HEK293T (cell line): ENCODE measurements at places on chromosomes 2 and 18.
A peak's percentile ranks its signal among the peaks of the same experiment; 100 is the strongest.

- no peak for DNase-seq
Measured at GRCh38 chr2:201968050-201968449, 65.6 kb upstream of the FZD7 start.

DNA sequence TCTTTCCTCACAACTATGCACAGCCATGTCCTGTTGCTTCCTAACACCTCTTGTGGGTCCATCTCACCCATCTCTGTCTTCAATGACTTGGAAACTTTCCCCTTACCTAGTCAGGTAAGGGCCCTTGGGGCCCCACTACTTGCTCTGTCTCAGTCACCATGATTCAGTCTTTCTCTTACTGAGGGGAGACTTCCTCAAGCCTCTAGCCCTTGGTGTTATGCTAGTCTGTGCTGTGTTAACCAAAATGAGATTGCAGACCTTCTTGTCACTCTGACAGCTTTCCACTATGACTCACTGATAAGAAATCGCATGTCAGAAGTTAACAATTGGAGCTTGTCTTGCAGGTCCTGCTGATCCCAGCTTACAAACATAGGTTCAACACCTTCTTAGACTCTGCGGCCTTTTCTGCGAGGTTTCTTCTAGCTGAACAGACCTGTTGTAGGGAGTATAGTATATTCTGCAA lies 65.3 kb downstream of the WDR75 start:
- no peak for DNase-seq

GRCh38 chr2:70746094-70746974 lies 21.7 kb downstream of the ADD2 start:
- no peak for DNase-seq

DNA sequence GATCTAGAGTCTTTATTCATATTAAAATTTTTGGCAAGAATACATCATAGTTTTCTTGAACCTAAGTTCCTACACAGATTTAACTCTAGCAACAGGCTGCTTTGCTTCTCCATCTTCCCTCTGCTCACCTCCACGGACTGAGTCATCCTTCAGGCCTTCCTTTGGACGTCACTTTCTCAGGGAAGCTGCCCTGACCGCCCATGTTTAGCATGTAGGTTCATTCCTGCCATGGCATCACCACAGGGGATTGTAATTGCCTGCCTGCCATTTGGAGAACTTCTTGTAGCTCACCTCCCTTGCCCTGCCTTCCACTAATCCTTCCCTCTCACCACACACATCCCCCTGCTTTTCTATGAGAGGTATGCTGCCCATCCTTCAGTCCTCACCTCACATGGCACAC lies 43.9 kb upstream of the B3GNT2 start:
- DNase-seq = no peak

DNA sequence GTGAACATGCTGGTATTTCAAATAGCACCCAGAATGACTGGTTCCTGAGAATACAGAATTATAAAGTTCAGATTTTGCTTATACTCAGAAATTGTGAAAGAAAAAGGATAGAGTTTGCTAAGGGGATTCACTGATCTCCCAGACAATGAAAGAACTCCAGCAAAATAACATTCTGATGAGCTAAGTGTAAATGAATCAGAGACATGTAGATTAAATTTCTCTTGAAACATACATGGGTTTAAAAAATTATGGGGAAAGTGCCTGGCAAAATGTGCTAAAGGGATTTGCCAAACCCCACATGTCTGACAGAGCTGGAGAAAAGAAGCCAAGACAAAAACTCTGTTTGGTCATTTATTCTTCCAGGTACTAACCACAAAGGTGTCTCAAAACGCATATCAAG lies 116.3 kb downstream of the FTCDNL1 start:
- DNase-seq = no peak

GRCh38 chr2:8370258-8370802 lies 311.5 kb upstream of the ID2 start:
- DNase-seq = no peak

- no peak for DNase-seq
Measured at GRCh38 chr2:15918761-15919356, 21.5 kb upstream of the MYCN start.

GRCh38 chr2:74548900-74549826 lies 4.6 kb downstream of the LOXL3 start:
- DNase-seq = peak; percentile 68

GRCh38 chr2:46521215-46521683 lies 41.9 kb downstream of the TMEM247 start:
- DNase-seq = no peak
